ENCODE measurements at places on chromosomes 1 and 21.

- DNase-seq, result peak; percentile 55
These were observed 228.8 kb downstream of the PBX1 start for GRCh38 chr1:164787834-164788231.

GRCh38 chr1:203044546-203045250 lies 18.4 kb downstream of the PPFIA4 start:
- DNase-seq, result no peak

- no peak for DNase-seq
These were observed 871 bp downstream of the PLA2G2F start for GRCh38 chr1:20139776-20140612.

DNA sequence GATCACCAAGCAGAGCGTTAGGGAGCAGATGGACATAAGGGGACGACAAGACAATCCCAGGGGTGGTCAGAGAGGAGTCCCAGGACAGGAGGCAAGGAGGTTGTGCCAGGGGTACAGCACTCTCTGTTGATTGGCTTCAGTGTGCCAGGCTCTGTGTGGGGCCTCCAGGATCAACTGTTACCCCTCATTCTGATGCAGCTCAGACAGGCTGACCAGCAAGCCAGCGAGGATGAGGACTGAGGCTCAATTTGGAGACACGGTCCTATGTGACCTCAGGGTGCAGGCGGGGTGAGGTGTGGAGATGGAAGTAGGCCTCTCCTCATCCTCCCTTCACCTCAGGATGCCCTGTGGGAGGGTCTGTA lies 4.0 kb downstream of the HYI start:
- DNase-seq, result no peak

DNA sequence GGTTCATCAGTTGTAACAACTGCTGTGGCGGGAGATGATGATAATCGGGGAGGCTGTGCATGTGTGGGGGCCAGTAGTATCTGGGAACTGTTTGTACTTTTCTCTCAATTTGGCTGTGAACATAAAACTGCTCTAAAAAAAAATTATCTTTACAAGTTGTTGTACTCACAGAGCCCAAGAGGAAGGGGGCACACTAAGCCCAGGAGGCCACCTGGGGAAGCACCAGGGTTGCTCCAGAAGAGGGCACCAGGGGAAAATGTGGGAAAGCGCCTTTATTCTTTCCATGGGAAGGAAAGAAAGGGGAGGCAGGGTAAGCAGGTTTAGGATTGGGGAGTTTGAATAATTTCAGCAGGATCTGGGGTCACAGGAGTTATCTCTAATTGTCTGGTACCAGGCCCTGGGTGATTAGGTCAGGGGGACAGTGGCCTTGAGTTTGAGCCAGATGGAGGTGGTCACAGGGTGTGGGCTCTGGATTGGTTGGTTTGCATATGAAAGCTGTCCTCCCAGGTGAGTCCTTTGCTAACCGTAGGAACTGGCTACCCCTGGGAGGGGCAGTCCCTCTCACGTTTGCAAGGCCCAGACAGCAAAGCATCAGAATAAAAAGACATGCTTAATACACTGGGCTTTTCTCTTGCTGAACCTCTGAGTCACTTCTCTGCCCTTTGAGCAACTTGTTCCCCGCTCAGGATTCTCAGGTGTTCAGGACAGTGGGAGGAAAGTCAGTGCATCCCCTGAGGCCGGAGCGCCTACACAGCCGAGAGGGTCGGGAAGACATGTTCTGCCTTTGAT lies 11.2 kb downstream of the MYOC start:
- DNase-seq, result no peak

DNA sequence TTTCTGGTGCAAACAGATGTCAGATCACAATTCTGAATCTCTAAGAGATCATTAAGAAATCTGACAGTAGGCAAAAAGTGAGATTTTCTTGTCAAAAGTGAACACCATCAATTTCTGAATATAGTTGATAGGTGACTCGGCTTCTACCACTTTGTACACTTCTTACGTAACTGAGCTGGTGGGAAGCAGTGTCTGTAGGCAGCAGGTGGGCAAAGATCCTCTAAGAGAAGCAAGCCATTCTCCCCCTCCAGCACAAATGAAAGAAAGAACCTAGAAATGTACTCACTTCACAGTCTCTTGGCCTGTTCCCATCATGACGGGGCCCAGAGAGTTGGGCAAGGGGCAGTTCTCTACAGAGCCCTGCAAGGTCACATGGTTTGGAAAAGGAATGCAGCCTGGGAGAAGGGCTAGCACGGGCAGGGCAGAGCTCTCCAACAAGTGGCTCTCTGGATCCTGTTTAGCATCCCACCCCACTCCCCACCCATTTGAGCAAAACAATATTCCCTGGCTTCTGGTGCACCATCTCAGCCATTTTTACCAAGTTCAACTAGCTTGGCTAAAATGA lies 412.6 kb downstream of the LTN1 start:
- no peak for DNase-seq

DNA sequence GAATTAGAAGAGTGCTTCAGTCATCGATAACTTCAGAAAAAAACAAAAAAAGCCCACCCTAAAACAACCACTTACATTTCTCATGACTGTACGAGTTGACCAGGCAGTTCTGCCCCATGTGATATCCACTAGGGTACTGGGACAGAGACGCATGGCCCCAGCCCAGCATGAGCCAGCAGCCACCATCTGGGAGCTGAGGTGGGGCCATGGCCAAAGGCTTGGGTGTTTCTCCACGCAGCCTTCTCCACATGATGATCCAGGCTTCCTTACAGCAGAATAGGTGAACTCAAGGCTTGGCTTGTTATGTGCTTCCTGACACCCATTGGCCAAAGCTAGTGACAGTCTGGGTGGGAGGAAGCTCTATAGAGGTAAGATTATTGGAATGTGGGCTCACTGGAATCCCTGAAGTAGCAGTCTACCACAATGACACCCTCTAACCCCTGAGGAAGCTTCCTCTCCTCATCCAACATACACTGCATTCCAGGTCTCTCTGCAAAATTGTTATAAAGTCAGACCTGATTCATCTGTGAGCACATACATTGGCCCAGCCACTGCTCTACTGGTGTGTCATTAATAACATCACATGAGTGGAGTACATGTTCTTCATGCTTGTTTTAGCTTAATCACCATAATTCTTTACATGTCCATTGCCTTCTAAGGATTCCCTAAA lies 66.3 kb upstream of the NTPCR start:
- DNase-seq, result no peak

DNA sequence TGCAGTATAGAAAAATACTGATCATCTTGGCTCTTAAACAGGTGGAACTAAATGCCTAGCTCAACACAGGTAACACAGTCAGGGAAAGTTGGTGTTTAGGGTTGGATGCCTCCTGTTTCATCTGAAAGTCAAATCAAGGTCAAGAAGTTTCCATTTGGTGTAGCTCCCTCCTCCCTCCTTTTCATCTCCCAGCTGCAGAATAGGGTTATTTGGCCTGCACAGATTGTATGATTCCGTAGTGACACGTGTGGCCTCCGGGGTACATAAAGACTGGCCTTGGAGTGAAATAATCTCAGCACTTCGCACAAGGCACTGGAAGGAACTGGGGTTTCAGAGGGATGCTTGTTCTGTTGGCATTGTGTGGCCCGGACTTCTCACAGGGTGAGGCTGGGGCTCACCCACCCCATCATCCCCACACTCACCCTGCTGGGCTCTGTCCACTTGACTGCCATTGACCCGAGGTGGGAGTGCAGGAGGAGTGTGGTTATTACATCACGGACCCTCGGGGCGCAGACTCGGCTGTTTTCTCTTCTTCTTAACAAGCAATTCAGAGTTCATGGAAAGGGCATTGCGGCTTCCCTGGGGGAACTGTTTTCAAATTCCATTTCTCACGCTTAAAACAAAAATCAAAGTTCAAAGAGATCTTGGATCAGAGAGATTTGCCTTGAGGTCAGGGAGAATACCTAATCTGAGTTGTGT lies 18.4 kb downstream of the IGSF5 start:
- DNase-seq, result no peak
